ENCODE measurements at places on chromosomes 5 and 9. TPM values are rescaled to one million over a fixed set of nuclear protein-coding genes. Genes with fewer than 3 reads are reported as not detected.

XPA gene
- polyA plus RNA-seq: 1.9 TPM

TLX3 gene
- polyA plus RNA-seq: not detected

NANS gene
- polyA plus RNA-seq: 210 TPM

HTR1A gene
- polyA plus RNA-seq: not detected

SLC46A2 gene
- not detected for polyA plus RNA-seq

BHMT2 gene
- polyA plus RNA-seq: 0.16 TPM

PCA3 gene
- polyA plus RNA-seq: not detected

Measured in IMR-90 (cell line).